ENCODE measurements at places on chromosomes 6 and 20. TPM values are rescaled to one million over a fixed set of nuclear protein-coding genes. Genes with fewer than 3 reads are reported as not detected.

The BNIP5 gene
- under 0.01 TPM for total RNA-seq

The GHRH gene
- total RNA-seq, result not detected

The PKIB gene
- total RNA-seq, result 4.1 TPM

The ZKSCAN3 gene
- 7.3 TPM for total RNA-seq

The PHACTR1 gene
- total RNA-seq, result 28.1 TPM

The THBD gene
- 1.2 TPM for total RNA-seq

Data from frontal cortex (tissue), 4 donors.